ENCODE measurements at places on chromosomes 12 and 14. TPM values are rescaled to one million over a fixed set of nuclear protein-coding genes. Genes with fewer than 3 reads are reported as not detected.

The VPS29 gene
- 131 TPM for total RNA-seq

The TRIM9 gene
- 1.1 TPM for total RNA-seq

DNA sequence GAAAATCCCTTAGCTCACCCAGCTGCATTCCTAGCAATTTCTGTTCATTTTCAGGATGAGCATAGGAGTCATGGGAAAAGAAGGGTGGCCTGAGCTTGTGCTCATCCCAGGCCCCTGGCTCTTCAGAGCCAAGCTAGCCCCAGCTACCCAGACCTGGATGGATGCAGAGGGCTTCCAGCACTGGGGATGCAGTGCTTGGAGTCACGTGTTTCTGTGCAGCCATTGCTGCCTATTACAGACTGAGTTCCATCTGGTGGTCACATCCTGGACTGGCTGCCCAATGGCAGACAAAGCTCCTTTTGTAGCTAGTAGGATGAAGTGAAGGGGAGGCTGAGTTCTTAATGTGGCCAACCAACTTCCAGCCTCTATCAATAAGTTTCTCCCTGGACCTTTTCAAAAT lies 54.2 kb upstream of the JDP2 start:
- no peak overlapping the region for H3K4me3 ChIP-seq
- no peaks in the 10 kb centered on the region for H3K27me3 ChIP-seq
- no peak for DNase-seq
- no peaks in the 10 kb centered on the region for H3K36me3 ChIP-seq

The HOXC11 gene
- total RNA-seq, result not detected

- peak overlapping the region; percentile 84 for H3K4me3 ChIP-seq
- DNase-seq, result no peak
- H3K4me1 ChIP-seq, result peaks cover 13% of the 10 kb centered on the region
- no peaks in the 10 kb centered on the region for H3K36me3 ChIP-seq
- H3K27me3 ChIP-seq, result no peaks in the 10 kb centered on the region
Measured at GRCh38 chr12:101829639-101830366, 956 bp downstream of the GNPTAB start.

The CLEC6A gene
- 0.30 TPM for total RNA-seq

The SLC6A15 gene
- not detected for total RNA-seq

DNA sequence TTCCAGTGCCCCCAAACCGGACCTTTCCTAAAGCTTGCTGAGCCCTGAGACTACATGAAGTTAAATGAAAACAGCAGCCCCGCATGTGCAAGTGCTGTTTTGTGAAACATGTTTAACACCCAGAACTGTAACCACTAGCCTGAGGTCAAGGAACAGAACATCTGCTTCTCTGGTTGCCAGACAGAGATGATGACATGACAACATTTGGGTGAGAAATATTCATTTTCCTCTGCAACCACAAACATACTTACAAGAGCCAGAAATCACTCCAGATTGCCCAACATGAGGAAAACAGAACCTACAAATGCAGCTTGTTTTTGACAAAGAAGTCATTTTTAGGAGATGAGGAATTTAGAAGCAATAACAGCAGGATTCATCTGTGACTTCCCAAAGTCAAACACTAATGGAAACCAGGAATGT lies 110.4 kb downstream of the BCAT1 start:
- peaks cover 22% of the 10 kb centered on the region for H3K4me1 ChIP-seq
- no peak for DNase-seq
- H3K36me3 ChIP-seq, result no peaks in the 10 kb centered on the region

DNA sequence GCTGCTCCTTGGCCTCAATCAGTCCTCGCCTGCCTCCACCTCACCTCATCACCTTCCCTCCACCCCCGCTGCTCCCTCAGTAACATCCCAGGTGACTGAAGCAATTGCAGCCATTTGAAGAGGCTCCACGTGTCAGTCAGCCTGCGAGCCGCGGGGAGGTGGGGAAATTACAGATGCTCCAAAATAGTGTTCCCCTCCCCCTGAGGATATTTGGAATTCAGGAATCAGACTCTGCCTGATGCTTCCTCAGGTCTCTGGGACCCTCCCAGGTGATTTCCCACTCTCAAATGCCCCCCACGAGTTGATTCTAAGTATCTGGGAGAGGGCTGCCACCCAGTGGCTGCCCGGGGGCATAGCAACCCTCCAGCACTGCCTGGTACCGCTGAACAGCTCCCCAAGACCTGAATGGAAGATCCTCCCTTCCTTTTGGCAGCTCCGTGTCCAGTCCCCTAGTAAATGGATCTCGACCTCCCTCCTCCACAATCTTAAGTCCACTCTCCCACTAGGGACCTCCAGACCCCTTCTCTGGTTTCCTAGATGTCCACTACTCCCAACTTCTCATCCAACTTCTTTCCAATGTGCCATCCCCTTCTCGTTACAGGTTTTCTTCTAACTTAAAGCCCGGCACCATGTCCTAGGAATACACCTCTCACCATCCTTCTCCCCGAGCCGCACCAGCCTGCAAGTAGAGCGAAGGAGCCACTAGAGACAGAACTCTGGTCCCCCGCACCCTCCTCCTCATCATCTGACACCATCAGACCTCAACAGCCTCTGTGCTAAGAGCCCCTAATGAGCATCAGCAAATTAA lies 1.4 kb upstream of the ASIC1 start:
- H3K4me3 ChIP-seq, result no peak overlapping the region
- no peaks in the 10 kb centered on the region for H3K36me3 ChIP-seq

DNA sequence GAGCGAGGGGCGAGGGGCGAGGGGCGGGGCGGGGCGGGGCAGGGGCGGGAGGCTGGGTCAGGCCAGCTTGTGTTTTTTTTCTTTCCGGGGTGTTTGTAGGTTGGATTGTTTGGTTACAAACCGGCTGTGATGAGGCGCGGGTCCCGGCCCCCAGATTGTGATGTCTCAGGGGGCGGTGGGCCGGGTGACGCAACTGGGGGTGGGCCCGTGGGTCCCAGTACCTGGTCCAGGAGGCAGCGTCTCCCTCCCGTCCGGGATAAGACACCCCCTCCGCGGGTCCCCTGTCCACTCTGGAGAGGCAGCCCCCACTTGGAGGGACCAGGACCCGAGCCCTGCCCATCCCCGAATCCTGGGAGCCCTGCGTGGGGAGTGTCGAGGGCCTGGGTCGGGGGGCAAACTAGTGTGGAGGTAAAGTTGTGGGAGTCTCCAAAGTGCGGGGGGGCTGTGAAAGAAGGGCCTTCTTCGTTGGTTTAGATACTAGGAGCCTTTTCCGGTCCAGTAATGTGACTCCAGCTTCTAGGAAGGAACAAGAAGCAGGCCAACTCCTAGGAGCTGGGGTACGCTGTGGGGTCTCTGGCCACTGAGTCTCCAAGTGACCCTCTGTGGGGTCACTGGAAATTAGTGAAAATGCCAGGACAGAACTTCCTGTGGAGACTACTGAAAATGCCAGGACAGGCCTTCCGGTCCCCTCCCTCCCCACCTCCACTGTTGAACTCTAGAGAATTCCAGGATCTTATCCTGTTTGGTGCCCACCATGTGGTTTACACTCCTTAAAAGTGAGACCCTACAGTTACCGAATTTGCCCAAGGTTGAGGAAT lies 579 bp upstream of the CLMN start:
- H3K36me3 ChIP-seq, result no peaks in the 10 kb centered on the region
- peak; percentile 86 for DNase-seq
- no peaks in the 10 kb centered on the region for H3K27me3 ChIP-seq
- peak overlapping the region; percentile 75 for H3K27ac ChIP-seq

DNA sequence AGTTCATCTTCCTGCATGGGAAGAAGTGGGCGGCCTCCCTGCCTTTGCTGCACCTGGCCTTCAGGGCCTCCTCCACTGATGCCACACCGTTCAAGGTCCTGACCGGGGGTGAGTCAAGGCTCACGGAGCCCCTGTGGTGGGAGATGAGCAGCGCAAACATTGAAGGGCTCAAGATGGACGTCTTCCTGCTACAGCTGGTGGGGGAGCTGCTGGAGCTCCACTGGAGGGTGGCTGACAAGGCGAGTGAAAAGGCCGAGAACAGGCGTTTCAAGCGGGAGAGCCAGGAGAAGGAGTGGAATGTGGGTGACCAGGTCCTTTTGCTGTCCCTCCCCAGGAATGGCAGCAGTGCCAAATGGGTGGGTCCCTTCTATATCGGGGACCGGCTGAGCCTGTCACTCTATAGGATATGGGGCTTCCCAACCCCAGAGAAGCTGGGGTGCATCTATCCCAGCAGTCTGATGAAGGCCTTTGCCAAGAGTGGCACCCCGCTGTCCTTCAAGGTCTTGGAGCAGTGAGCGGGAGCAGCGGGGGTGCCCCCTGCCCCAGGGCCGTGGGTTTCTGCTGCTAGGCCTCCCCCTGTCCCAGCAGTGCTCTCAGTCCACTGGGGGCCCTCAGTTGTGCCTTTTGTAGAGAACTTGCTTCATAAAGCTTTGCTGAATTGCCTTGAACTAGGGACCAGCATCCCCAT lies 12.4 kb downstream of the CBLN3 start:
- peaks cover 26% of the 10 kb centered on the region for H3K36me3 ChIP-seq
- peak; percentile 69 for DNase-seq
- no peak overlapping the region for H3K4me3 ChIP-seq
- no peaks in the 10 kb centered on the region for H3K27me3 ChIP-seq

GRCh38 chr12:102438827-102439210 lies 41.5 kb downstream of the IGF1 start:
- no peak overlapping the region for H3K27ac ChIP-seq
- no peak for DNase-seq
- no peaks in the 10 kb centered on the region for H3K36me3 ChIP-seq
- H3K4me1 ChIP-seq, result no peaks in the 10 kb centered on the region
- no peak overlapping the region for H3K4me3 ChIP-seq
- H3K27me3 ChIP-seq, result no peaks in the 10 kb centered on the region

DNA sequence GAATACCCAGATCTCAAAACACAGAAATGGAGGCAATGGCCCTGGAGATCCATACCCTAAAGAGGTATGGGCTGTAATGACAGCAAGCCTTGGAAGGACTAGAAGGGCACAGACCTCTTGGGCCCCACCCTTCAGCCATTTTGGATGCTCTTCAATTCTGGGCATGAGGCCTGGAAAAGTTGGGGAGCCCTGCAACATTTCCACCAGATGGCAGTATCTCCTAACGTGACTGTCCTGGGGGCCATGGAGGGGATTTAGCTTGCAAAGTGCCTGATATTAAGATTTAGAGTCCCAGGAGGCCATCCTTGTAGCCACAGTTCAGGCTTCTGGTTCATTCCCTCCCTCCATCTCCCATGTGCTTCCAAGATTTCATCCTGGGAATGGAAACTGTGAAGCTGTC lies 30.2 kb downstream of the KCNA5 start:
- no peaks in the 10 kb centered on the region for H3K4me1 ChIP-seq
- no peak overlapping the region for H3K27ac ChIP-seq
- DNase-seq, result no peak
- no peak overlapping the region for H3K4me3 ChIP-seq
- no peaks in the 10 kb centered on the region for H3K36me3 ChIP-seq

GRCh38 chr12:25152055-25152454 lies 42.9 kb downstream of the DNAI7 start:
- DNase-seq, result no peak
- no peaks in the 10 kb centered on the region for H3K27me3 ChIP-seq
- no peak overlapping the region for H3K27ac ChIP-seq
- no peak overlapping the region for H3K4me3 ChIP-seq
- H3K36me3 ChIP-seq, result no peaks in the 10 kb centered on the region

DNA sequence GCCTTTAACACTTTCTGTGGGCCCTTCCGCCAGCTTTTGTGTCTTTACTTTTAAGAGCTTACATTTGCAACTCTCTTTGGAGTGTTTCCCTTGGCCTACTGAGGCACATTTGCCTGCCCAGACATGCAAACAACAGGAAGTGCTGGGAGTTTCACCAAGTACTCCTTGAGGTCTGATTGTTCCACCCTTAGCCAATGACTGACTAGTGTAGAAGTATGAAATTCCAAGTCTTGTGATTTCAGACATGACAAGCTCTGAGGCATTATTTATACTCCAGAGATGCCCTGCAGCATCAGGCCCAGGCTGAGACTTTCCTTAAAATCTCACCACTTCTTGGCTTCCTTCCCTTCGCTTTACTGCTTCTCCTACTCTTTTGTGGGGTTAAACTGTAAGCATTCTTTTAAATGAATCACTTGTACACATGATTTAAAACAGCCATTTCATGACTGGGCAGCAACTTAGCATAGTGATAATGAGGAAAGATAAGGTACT lies 174.1 kb downstream of the SLC6A15 start:
- no peak overlapping the region for H3K4me3 ChIP-seq
- H3K4me1 ChIP-seq, result no peaks in the 10 kb centered on the region
- no peaks in the 10 kb centered on the region for H3K36me3 ChIP-seq
- no peak for DNase-seq

DNA sequence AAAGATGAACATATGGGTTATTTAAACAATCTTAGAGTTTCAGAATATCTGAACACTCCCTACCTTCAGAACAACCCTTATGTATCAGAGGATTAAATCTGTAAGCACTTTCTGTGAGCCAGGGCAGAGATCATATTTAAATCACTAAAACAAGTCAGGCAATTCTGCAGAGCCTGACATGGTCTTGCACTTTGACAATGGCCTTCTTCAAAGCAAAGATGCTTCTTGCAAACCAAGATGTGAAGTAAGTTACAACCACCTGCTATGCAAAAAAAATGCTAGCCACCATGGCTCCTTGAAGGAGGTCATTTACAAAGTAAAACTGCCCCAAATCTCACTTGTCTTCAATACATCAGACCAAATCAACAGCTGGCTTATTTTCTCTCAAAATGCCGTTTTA lies 3.2 kb downstream of the PPP1CC start:
- H3K36me3 ChIP-seq, result peaks cover 20% of the 10 kb centered on the region
- peak overlapping the region; percentile 91 for H3K27ac ChIP-seq
- H3K4me3 ChIP-seq, result peak overlapping the region; percentile 96
- DNase-seq, result no peak

- no peaks in the 10 kb centered on the region for H3K4me1 ChIP-seq
- DNase-seq, result no peak
- no peak overlapping the region for H3K27ac ChIP-seq
Measured at GRCh38 chr12:85266356-85266755, 13.7 kb upstream of the ALX1 start.

GRCh38 chr14:20711685-20712084 lies 23.1 kb downstream of the ANG start:
- no peak overlapping the region for H3K27ac ChIP-seq
- H3K27me3 ChIP-seq, result no peaks in the 10 kb centered on the region
- H3K4me1 ChIP-seq, result peaks cover 9% of the 10 kb centered on the region

GRCh38 chr12:26608706-26609105 lies 224.3 kb downstream of the ITPR2 start:
- no peaks in the 10 kb centered on the region for H3K36me3 ChIP-seq
- H3K27me3 ChIP-seq, result no peaks in the 10 kb centered on the region
- no peak overlapping the region for H3K27ac ChIP-seq

DNA sequence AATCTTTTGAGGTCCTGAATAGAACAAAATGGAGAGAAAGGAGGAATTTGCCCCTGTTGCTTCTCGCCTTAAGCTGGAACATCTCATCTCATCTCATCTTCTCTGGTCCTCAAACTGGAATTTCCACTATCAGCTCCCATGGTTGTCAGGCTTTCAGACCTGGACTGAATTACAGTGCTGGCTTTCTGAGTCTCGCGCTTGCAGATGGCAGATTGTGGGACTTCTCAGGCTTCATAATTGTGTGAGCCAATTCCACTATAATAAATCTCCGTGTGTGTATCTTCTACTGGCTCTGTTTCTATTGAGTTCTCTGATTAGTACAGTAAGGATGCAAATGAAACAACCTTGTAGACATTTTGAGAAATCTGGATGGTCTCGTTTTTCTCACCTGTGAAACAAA lies 199.0 kb downstream of the TMEM117 start:
- no peak overlapping the region for H3K4me3 ChIP-seq
- H3K27me3 ChIP-seq, result no peaks in the 10 kb centered on the region
- H3K4me1 ChIP-seq, result no peaks in the 10 kb centered on the region
- no peak overlapping the region for H3K27ac ChIP-seq

The HNRNPA1 gene
- total RNA-seq, result 742 TPM

GRCh38 chr12:51065530-51065929 lies 17.4 kb downstream of the LETMD1 start:
- H3K27me3 ChIP-seq, result no peaks in the 10 kb centered on the region
- no peak overlapping the region for H3K27ac ChIP-seq
- DNase-seq, result no peak
- no peak overlapping the region for H3K4me3 ChIP-seq
- no peaks in the 10 kb centered on the region for H3K4me1 ChIP-seq

- peaks cover 50% of the 10 kb centered on the region for H3K4me1 ChIP-seq
- no peak overlapping the region for H3K4me3 ChIP-seq
- no peaks in the 10 kb centered on the region for H3K27me3 ChIP-seq
Measured at GRCh38 chr14:91047174-91047753, 13.2 kb downstream of the RPS6KA5 start.

All from spleen (tissue), 13 donors.